ENCODE measurements at places on chromosomes 7 and 10. TPM values are rescaled to one million over a fixed set of nuclear protein-coding genes. Genes with fewer than 3 reads are reported as not detected.

Gene CHST15
- total RNA-seq, result 7.5 TPM

Gene HOXA7
- total RNA-seq, result 5.1 TPM

Gene GJD4
- 0.08 TPM for total RNA-seq

Gene UNC5B
- 1.5 TPM for total RNA-seq

Gene UPK3B
- total RNA-seq, result 17.2 TPM

Gene PTPN12
- total RNA-seq, result 70.9 TPM

Gene CCDC136
- total RNA-seq, result 2.2 TPM

Gene TBC1D12
- total RNA-seq, result 6.5 TPM
